Spleen (tissue), 13 donors: ENCODE measurements at places on chromosomes 16 and 17.

- no peaks in the 10 kb centered on the region for H3K27me3 ChIP-seq
- peaks cover 12% of the 10 kb centered on the region for H3K36me3 ChIP-seq
- peak overlapping the region; percentile 92 for H3K27ac ChIP-seq
- no peak for DNase-seq
- peaks cover 14% of the 10 kb centered on the region for H3K4me1 ChIP-seq
These were observed 28.6 kb upstream of the METRNL start for GRCh38 chr17:83050651-83051395.

GRCh38 chr16:12110361-12111107, 134.0 kb downstream of the SNX29 start:
- H3K4me3 ChIP-seq, result no peak overlapping the region
- no peaks in the 10 kb centered on the region for H3K27me3 ChIP-seq
- no peaks in the 10 kb centered on the region for H3K36me3 ChIP-seq
- H3K4me1 ChIP-seq, result peaks cover 31% of the 10 kb centered on the region
- H3K27ac ChIP-seq, result no peak overlapping the region

DNA sequence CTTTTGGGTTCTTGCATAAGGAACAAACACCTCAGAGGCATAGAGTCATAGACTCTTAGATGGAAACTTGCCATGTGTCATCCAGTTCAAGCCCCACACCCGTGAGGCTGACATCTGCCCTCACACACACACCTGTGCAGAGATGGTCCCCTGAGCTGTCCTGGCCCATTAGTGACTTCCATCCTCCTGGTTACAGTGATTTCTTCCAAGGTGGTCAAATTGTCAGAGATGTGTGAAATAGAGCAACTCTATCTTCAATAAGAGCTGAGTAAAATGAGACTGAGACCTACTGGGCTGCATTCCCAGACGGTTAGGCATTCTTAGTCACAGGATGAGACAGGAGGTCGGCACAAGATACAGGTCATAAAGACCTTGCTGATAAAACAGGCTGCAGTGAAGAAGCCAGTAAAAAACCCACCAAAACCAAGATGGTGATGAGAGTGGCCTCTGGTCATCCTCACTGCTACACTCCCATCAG, 342.2 kb upstream of the TNRC6C start:
- peak; percentile 24 for DNase-seq
- no peaks in the 10 kb centered on the region for H3K36me3 ChIP-seq
- no peak overlapping the region for H3K27ac ChIP-seq
- peaks cover 2% of the 10 kb centered on the region for H3K4me1 ChIP-seq

- peaks cover 89% of the 10 kb centered on the region for H3K36me3 ChIP-seq
- H3K27me3 ChIP-seq, result no peaks in the 10 kb centered on the region
- no peak overlapping the region for H3K27ac ChIP-seq
- H3K4me3 ChIP-seq, result no peak overlapping the region
- no peaks in the 10 kb centered on the region for H3K4me1 ChIP-seq
These were observed 23.3 kb upstream of the SLC12A3 start for GRCh38 chr16:56841659-56842058.

- no peaks in the 10 kb centered on the region for H3K27me3 ChIP-seq
- H3K4me3 ChIP-seq, result peak overlapping the region; percentile 70
- H3K27ac ChIP-seq, result peak overlapping the region; percentile 95
- no peak for DNase-seq
These were observed 769 bp downstream of the TMEM88 start for GRCh38 chr17:7855660-7856010.

DNA sequence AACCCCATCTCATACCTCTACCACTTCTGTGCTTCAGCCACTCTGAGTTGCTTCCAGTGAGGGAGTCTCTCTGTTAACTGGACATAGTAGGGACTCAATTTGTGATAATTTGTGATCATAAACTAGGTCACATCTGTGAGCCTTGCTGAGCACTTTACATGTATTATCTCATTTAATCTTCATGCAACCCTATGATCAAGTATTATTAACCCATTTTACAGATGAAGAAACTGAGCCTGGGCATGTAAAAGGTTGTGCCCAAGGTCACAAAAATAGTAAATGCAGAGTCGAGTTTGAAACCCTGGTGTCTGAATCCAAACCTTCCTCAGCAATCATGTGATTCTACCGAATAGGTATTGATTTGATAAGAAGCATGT, 18.6 kb downstream of the PDP2 start:
- no peaks in the 10 kb centered on the region for H3K27me3 ChIP-seq
- H3K4me1 ChIP-seq, result no peaks in the 10 kb centered on the region

GRCh38 chr16:8727131-8727806, 52.9 kb downstream of the ABAT start:
- no peak overlapping the region for H3K27ac ChIP-seq
- no peak overlapping the region for H3K4me3 ChIP-seq
- no peaks in the 10 kb centered on the region for H3K27me3 ChIP-seq
